ENCODE measurements at places on chromosomes 5 and 9.

DNA sequence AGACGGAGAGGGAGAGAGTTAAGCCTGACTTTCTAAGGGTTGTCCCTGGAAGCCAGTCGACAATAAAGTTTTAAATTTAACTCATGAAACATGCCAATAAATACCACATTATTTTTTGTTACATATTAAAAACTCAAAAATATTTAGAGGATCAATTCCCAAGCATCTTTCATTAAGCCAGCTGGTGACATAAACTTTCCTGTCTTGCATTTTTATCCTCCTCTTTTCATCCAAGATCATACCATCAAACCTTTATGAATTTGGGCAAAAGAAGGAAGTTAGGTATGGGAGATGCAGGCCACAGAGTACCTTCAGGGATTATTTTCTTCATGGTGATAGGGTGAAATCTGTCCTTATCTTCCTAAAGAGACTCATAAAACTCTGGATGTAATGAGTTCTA is 178.3 kb upstream of the FBXL17 start:
- no peak for DNase-seq

DNA sequence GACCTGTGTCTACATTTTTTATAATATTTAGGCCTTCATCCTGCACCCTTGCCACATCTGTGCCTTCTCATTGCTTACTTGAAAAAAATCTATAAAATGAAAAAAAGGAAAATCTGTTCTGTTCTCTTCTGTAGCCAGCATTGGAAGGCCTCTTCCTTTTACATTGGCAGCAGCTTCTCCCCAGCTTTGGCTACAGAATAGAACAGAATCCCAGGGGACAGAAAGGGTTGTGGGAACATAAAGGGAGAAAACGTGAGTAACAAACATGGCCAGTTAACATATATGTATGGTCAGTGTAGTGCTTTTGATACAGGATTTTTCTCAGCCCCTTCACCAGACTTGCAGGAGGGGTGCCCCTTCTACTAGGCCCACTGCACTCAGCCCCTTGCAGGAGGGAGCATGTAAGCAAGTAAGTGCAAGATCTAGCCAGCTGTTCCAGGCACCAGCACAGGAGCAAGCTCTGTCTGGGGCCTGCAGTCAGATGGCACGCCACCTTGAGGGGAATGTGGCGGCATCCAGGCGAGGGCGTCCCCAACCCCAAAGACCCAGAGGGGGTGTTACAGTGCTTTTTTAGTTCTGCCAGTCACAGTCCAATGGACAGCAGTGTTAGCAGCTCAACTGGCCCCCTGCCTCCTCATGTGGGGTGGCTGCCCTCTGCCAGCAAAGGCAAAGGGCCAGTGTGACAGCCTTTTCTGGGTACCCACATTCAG is 330.5 kb upstream of the ZNF462 start:
- DNase-seq: no peak

DNA sequence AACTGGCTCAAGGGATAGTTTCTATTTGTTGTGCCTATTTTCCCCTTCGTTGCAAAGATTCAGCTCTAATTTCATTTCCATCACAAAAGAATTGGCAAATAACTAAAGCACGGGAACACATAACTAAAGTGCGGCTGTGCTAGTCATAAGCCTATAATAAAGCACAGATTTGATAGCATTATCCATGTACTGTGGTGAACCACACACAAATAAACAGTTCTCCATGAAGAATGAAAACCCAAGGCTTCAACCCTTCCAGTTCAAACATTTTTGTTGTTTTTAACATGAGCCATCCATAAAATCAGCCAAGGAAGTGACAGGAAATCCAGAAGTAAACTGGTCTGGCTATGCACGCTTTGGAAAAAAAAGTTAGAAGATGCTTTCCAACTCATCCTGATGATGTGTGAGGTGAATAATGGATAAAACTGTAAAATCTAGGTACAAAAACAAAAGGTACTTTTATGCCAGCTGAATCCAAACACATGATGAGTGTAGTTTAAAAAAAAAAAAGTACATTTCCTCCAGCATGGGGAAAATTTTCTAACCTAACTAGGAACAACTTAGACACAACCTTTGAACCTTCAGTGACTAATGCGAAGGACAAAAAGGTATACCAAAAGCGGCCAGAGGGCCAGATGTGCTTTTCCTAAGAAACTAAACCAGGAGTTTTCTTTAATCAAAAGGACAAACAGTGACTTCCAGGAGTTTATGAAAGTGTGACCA is 10.2 kb downstream of the ZNF608 start:
- no peak for DNase-seq

- DNase-seq: no peak
Measured at GRCh38 chr5:126172812-126173211, 250.4 kb upstream of the GRAMD2B start.

DNA sequence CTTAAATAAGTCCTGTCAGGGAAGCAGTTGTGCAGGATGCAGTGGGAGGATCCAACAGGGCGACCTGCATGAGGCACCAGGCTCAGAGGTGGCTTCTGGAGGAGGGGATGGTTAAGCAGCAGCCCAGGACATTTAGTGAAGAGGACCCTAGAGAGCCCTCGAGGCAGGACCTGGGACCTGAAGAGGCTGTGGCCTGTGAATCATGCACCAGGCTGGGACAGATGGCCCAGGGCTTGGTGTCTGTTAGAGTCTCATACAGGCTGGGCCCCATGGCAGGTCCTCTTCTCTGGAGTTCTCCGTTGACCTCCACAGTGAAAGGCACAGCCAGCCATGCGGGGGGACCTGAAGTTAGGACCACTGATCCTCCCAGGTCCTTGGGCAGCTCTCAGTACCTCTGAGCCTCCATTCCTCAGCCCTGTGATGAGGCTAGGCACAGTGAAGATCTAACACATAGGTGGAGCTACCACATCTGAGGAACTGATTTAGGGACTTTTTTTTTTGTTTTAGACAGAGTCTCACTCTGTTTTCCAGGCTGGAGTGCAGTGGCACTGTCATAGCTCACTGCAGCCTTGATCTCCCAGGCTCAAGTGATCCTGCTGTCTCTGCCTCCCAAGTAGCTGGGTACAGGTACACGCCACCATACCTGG is 60.8 kb upstream of the GARNL3 start:
- no peak for DNase-seq

DNA sequence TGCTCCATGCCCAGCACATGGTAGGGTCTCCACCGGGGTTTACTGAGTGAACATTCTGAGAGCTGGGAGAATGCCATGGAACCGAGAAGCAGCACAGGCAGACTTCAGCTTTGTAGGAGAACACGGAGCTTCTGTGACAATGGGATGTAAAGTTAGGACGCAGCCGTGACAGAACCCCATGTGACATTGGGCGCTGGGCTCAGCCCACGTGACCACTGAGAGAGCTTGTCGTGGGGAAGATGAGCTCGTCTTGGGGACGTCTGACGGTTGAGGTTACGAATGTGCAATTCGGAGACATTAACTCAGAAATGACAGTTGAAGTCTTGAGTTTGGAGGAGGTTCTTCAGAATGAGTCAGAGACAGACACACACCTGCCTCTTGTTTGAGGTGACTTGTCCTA is 13.5 kb downstream of the SDHA start:
- DNase-seq: no peak

GRCh38 chr5:160640406-160640805 is 211.6 kb downstream of the ATP10B start:
- no peak for DNase-seq

DNA sequence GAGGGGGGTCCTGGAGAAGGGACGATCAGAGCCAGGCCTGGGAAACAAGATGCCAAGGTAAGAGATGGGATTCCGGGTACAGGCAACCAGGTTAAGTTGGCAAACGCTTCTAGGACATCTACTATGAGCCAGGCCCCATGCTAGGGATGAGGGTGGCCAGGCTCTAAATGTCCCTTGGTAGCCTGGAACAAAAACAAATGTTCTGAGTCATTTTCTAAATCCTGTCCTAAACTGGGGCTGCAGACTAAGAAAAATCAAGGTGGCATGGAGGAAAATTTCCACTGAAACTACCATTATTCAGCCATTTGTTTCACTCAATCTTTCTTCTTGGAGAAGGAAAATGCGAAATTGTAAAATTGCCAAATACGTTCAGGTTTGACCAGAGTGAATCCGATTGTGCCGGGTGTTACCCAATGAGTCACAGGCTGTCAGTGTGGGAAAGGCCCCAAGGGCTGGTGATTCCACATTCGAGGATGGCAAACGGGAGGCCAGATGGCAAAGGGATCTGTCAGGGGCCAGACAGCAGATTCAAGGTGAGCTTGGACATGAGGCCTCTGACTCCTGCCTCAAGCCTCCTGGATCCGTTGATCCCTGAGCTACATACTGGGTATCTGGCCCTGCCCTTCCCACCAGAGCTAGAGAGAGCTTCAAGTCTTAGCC is 57.6 kb downstream of the PAX5 start:
- no peak for DNase-seq

- no peak for DNase-seq
Measured at GRCh38 chr9:1879501-1879900, 135.6 kb upstream of the SMARCA2 start.

GRCh38 chr9:136508729-136509500 is 26.1 kb upstream of the SEC16A start:
- no peak for DNase-seq

GRCh38 chr9:73434826-73435225 is 283.2 kb downstream of the ANXA1 start:
- no peak for DNase-seq

DNA sequence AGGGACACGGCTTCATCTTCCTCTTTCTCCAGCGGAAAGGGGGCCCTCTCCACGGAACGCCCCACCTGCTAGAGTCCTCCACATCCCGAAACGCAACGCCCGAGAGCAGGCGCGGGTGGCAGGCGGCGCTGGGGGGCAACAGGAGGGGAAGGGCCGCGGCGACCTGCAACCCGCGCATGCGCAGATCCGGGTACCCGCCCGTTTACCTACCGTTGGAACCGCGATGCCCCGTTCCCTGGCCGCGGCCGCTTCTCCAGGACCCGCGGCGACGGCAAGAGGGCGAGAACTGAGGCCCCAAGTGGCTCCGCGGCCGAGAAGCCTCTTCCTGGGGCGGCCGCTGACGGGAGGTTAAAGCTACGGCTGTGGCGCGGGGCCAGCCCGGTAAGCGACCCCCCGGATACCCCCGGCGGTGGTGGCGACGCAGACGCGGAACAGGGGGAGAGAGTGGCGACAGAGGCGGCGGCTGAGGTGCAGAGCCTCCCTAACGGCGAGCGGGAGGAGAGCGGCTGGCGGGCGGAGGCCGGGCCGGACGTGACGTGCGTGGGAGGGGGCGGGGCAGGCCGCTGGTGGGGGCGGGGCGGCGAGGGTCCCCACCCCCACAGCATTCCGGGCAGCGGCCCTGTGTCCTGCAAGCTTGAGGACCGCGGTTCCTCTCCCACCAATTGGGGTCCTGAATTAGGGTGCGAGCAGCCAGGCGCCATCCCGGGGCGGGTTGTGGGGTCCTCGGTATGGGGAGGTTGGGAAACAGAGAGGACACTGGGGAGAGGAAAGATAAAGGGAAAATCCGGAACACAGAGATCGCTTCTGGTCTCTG is at the start of gene FAM13B:
FAM13B (minus strand) TSS at position 508 of the 814 bp plus-strand sequence. CDS start 13,968 bp downstream, outside the sequence.
- peak; percentile 57 for DNase-seq
